Pulmonary artery endothelial cell (primary cell): ENCODE measurements at places on chromosomes 2 and 18. TPM values are rescaled to one million over a fixed set of nuclear protein-coding genes. Genes with fewer than 3 reads are reported as not detected.

DNA sequence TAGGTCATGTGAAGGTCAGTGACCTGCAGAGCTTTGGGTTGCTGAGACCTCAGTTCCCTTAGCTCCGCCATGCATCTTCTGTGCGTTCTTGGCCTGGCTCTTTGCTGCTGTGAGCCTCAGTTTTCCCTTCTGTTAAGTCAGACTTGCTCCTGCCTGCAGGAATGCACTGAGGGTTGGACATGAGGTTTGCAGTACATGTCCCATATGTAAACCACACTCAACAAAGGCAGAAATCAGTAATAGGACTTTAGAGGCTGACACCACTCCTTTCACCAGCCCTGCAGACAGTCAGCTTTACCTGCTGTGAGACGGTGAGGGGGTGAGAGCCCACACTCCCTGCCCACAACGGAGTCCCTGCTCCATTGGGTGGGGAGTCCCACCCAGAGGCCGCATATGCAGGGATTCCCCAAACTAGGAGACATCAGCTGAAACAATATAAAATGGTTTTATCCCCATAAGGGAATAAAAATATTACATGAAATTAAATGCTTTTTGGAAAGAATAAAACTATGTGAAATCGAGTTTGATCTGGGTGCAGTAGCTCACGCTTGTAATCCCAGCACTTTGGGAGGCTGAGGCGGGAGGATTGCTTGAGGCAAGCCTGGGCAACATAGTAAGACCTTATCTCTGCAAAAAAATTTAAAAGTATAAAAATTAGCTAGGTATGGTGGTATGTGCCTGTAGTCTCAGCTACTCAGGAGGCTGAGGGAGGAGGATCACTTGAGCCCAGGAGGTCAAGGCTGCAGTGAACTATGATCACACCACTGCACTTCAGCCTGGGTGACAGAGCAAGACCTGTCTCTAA, 55.1 kb downstream of the MYO7B start:
- DNase-seq = no peak

- DNase-seq = no peak
Observed at GRCh38 chr2:79721061-79721460, 208.2 kb downstream of the CTNNA2 start.

GRCh38 chr2:40281021-40281940, 170.6 kb downstream of the SLC8A1 start:
- DNase-seq = no peak

GRCh38 chr2:27264253-27264752, 1.5 kb upstream of the SLC30A3 start:
- no peak for DNase-seq

- DNase-seq = no peak
Observed at GRCh38 chr18:49795612-49796552, 17.5 kb downstream of the ACAA2 start.

DNA sequence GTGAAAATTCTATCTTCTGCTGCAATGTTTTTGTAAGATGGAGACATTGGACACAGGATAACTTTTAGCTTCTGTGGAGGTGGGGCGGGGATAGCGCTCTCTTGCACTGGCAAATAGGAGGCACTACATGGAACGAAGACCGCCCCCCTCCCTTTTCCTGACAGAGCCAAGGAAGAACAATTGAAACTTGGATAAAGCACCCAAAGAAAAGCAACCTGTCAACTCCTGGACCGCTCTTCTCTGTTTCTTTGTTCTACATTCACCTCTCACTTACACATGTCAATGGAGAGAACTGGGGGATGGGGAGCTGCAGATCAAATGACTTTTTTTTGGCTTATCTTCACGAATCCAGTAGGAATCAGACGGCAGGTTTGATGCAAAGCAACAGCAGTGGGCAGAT, 126.3 kb upstream of the CHAC2 start:
- no peak for DNase-seq

DNA sequence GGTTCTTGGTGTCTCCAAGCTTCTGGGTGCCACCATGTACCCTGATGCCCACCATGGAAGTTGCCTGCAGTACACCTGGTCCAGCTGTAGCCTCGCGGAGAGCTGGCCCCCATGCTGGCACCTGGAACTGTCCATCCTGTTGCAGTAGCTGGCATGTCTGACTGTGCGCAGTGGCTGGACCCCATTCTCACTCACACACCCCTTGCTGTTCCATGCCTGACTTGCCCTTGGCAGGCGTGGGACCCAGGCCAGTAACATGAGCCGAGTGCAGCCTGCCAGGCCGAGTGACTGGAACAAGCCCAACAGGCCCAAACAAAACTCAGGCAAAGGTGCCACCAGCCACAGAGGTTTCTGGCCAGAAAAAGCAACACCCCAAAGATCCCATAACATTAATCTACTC, 73.8 kb downstream of the NEURL3 start:
- DNase-seq = no peak

- peak; percentile 61 for DNase-seq
Observed at GRCh38 chr2:207238831-207239701, 73.3 kb upstream of the KLF7 start.

- DNase-seq = no peak
Observed at GRCh38 chr18:52903857-52904256, 563.9 kb downstream of the DCC start.

DNA sequence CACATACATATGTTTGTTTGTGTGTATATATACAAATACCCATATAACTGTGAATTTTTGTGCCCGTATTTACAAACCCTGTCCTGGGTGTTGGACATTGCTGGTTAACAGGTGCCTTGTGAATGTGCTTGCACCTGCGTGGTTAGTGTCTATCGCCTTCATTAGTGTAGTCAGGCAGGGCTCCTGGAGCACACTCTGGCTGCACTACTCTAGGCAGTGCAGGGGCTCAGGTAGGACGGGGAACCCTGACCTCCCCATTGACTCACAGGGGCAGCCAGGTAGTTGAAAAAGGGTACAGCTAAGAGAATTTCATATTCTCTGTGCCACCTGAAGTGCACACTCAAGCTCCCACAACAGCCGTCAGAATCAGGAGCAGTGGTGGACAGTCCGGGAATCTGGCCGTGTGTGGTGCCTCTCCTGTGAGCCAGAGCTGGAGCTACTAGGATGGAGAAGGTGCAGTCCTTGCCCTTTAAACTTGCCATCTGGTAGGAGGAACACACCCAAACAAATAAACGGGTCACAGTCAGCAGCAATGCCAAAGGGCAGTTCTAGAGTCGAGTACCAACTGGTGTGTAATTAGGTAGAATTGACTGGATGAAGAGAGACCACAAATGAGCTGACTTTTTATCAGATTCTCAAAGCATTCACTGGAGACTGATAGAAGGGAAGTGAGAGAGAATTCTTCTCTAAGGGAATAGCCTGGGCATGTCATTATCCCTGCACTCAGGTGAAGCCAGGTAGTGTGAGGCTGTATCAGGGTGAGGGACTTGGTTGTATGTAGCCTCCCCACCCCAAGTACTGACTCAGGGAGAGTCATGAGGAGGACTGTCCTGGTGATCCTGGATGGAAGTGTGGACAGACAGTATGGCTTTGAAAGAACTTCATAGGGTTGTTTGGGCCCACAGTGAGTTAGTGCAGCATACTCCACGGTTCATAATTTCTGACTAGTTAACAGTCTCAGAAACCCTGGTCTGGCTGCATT, 44.1 kb downstream of the FARP2 start:
- no peak for DNase-seq

GRCh38 chr2:207926989-207927300, 98.4 kb downstream of the PLEKHM3 start:
- no peak for DNase-seq

DNA sequence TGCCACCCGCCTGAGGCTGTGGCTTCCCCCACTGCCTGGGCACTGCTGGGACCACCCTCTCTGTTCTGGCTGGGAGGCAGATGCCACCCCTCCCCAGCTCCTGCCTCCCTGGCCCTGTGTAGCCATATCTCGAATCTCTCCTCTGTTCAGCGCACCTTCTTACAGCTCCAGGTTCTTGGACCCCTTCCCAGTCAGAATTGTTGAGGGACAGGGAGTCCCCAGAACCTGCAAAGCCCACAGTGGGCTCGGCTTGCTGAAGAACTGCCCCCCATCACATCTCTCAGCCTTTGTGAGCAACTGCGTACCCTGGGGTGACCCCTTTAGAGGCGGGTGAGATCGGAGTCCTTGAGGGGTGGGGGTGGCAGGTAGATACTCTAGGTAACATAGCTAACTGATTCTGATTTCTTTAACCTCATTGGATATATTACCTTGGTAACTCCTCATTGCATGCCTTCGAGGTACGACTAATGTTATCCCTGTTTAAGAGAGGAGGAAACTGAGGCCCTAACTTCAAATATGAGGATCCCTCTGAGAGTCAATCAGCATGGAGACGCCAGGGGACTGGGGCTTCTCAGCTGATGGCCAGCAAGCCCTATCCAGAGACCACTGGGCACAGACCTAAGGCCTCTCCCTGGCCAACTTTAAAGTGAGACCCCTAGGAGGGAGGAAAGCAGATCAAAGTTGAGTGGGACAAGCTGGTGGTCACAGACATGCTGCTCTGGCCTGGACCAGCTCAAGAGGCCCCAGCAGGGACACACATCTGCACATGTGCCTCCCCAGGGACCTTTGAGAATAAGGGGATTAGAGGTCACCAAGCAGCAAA, 101.3 kb downstream of the CAPN13 start:
- DNase-seq = no peak

DNA sequence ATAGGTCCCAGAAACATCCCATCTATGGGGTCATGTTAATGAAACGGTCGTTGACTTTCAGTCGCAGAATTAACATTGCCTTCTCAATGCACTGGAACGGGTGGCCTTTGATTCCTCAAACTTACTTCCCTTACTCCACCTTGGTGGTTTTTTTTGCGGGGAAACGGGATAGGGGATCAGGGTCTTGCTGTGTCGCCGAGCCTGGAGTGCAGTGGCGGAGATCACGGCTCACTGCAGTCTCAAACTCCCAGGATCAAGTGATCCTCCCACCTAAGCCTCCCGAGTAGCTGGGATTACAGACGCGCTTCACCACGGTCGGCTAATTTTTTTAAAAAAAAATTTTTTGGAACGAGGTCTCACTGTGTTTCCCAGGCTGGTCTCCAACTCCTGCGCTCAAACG, 754 bp downstream of the ATG16L1 start:
- DNase-seq = no peak

- DNase-seq = no peak
Observed at GRCh38 chr2:192487636-192488035, 292.9 kb upstream of the TMEFF2 start.

- no peak for DNase-seq
Observed at GRCh38 chr2:45814951-45815621, 163.6 kb downstream of the PRKCE start.

GRCh38 chr2:101263377-101263800, 10.7 kb downstream of the CNOT11 start:
- DNase-seq = no peak

DNA sequence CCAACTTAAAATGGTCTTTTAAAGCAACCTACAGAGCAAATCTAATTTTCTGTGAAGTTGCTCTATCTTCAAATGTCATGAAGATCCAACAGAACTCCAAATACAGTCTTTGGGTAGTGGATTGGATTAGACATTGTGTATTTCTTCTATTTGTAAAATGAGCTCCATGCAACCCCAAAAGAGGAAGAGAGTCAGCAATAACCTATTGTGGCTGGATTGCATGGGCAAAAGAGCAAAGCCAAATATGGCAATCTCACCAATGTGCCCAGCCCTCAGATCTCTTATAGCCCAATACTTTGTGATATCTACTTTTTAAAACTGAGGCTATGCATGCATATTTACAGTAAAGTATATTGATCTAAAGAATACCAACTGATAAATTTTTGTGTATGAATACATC, 146.3 kb downstream of the TXNL1 start:
- DNase-seq = no peak

DES gene
- total RNA-seq = not detected in 2 replicates

TWIST2 gene
- total RNA-seq = 5.4 and 13.2 TPM in 2 replicates

DNA sequence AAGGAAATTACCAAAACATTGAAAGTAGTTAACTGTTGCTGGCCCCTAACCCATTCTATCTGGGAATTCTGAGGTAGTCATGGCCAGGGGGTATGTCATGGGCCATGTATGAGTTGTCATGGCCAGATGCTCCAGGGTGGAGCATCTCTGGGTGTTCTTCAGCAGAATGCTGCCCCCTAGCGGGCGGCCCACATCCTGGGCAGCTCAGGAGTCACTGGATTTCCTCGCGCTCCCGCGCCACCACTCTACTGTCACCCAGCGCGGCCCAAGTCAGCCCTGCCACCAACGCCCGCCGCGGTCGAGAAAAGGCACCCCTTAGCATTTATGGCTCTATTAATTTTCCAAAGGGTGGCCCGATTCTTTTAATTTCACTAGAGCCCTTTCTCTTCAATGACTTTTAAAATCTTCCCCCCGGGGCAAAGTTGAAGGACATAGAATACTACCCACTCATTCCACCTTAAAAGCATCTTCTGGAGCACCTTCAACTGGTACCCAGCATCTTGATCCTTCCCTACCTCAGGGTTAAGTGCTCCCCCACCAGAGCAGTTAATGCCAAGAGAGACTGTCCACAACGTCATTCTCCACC, 41.6 kb downstream of the PKDCC start:
- no peak for DNase-seq

ONECUT2 gene
- total RNA-seq = under 0.01 and 0.04 TPM in 2 replicates

SLC9A4 gene
- total RNA-seq = not detected in 2 replicates

ASTL gene
- total RNA-seq = 0.07 TPM in 1 of 2 replicates, not detected in the other

ARID5A gene
- total RNA-seq = 10.0 and 10.9 TPM in 2 replicates

CCDC102B gene
- total RNA-seq = 0.28 and 1.7 TPM in 2 replicates

DNA sequence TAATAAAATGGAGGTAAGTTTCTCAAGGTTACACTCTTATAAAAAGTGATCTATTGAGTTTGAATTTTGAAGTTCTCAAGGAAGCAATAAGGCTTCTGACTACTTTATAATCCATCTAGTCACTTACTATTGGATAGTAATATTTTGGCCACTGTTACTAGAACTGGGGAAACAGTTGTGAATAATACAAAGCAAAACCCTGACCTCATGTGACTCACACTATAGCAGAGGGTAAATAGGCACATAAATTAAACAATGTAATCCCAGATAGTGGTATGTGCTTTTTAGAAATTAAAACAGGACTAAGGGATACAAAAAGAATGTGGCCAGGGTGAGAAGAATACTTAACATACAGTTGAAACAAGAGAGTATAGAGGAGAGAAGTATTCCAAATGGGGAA, 78.6 kb downstream of the CALCRL start:
- no peak for DNase-seq

GRCh38 chr2:49950646-49951045, 796.3 kb upstream of the FSHR start:
- no peak for DNase-seq

ATG4B gene
- total RNA-seq = 75.2 and 75.8 TPM in 2 replicates

SERPINB3 gene
- not detected in 2 replicates for total RNA-seq

DNA sequence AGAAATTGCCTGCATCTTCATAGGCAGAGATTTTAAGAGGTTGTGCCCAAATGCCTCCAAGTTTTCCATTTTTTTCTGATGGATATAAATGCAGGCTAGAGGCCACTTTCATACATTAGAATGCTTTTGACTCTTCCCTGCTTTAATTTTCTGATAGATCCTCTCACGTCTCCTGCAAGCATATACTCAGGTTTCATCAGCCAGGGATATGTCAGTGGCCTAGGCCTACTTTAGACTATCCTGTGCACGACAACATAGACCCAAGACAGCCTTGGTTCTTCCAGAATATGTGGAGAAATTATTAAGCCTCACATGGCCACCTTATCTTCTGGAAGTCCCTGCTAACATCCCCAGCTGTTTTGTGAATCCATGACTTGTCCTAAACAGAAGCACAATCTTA, 415.9 kb downstream of the TDRD15 start:
- no peak for DNase-seq

GRCh38 chr2:164565359-164565758, 55.9 kb downstream of the GRB14 start:
- DNase-seq = no peak
